ENCODE measurements at places on chromosomes 1 and 21. TPM values are rescaled to one million over a fixed set of nuclear protein-coding genes. Genes with fewer than 3 reads are reported as not detected.

Gene GPR161
- total RNA-seq = 10.7 TPM

Gene ATP1A2
- 658 TPM for total RNA-seq

DNA sequence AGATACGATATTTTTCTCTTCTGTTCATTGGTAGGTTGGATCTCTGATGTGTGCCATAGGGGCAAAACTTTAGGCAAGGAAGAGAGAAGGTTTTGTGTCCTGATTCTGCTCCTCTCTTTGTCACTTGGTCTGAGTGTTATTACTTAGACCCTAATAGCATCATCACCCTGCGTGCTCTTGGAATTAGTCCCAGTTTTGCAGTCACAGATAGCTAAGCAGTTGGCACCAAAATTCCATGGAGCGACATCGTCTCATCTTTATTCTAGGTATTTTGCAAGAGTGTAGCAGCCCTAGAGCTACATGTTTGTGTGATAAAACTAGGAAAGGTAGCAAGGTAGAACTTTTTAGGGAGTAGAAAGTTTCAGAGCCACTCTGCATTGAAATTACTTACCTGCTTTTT is 23.8 kb downstream of the PIP5K1A start:
- DNase-seq = no peak

Gene INAVA
- total RNA-seq = 1.8 TPM

DNA sequence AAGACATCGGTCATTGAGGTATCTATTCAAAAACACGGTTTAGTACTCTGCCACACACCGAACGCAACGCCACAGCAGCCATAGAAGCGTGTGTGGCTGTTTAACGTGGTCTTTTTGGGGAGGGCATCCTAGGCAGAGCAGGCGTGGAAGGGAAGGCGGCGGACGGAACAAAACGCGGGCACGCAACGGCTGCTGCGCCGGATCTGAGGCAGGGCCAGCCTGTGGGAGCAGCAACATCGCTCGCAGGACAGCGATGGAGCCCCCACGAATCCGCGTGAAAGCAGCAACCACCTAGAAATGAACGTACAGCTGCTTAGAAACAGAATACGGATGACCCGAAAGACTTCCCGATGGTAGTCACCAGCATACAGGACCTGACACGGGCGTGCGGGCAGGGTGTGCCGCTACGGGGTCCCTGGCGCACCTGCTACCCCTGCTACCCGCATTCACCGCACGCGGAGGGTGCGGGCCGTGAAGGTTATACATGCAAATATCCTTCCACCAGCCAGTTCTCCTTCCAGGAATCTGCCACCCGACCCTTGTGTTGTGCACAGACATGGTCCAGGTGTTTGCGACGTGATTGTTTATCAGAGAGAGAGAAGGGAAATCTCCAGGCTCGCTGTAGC is 114.4 kb upstream of the COL6A1 start:
- DNase-seq = no peak

DNA sequence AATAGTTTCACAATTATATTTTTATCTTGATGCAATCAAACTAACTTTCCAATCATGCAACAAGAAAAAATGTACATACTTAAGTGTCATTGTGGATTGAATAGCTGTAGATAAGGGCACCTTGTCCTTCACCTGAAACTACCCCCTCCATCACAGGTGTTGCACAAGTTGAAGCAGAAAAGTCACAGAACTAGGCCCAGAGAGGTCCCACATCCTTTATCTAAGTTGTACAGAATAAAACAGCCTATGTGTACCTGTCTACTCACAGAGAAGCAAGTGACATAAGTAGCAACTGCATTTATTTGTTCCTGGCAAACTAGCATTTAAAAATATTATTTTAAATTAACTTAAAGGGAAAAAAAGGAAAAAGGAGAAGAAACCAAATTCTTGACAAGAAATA is 256.8 kb downstream of the FAF1 start:
- DNase-seq = no peak

Gene ERICH3
- 27.6 TPM for total RNA-seq

DNA sequence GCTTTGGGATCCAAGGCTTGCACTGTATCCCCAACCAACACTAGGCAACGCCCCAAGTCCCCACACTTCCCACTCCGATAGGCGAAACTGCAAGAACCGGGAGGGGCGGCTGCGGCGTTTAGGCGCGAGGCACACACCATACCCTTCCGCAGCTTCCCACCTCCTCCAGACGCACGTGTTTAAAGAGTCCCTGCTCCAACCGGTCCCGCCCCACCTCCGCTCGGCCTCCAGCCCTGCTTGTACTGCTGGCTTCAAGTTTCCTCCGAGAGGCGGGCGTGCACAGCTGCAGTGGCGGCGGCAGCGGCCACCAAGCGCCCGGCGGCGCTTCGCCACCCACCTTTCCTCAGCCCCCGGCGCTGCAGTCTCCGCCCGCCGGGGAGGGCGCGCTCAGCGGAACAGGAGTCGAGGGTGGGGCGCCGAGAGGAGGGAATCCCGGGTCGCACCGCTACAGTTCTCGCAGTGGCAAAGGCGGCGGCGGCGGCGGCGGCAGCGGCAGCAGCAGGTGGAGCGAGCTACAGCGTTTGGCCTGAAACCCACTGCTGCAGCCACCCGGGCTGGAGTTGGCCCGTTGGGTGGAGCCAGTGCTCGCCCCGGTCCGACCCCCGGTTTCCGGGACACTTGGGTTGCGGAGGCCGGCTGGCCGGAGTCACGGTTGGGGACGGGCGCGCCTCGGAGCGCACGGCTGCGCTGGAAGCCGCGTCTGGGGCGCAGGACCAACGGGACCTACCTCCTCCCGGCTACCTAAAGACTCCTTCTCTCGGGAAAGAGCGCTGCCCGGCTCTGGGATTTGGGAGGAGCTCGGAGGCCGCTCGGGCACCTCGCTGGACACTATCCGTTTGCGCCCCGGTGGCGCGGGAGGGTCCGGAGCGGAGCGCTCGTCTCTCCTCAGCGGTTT is at the start of gene CNIH3:
TSS of gene CNIH3 (plus strand) at position 457 of the 895 bp plus-strand sequence. CDS start 858 bp downstream, outside the sequence.
- DNase-seq = peak; percentile 44

GRCh38 chr1:6205849-6206519 is at the start of gene RNF207:
Gene RNF207 (plus strand): TSS chr1:6206119. CDS start chr1:6206536, 417 bp downstream.
- no peak for DNase-seq

Gene AADACL3
- not detected for total RNA-seq

- no peak for DNase-seq
Measured at GRCh38 chr1:157955857-157956256, 37.6 kb upstream of the KIRREL1 start.

Gene SLAMF6
- total RNA-seq = not detected

DNA sequence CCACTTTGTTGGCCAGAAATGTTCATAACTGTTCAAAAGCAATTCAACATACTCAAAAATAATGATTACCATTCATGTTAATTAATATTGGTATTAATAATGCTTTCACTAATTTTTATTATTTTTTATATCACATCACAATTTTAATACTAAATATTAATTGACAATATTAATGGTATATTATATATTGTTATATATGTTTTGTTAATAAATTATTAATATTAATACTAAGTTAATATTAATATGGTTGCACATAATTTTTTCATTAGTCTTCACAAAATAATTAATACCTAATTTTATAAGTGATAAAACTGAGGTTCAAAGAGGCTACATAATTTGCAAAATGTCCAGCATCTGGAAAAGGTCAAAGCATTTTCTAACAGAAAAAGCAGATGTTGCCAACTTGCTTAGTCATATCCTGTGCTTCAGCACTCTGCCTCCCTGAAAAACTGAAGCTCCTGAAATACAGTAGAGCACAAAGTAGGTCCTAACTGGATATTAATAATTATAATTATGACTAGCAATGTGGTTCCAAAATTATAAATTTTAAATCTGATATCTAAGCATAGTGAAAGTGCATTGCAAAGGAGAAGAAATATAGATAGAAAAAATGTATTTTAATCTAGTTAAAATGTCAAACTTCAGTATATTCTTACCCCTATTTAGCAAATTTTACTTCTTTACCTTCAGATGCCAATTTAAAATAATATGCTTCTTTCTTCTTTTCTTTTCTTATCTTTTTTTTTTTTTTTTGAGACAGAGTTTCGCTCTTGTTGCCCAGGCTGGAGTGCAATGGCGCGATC is 123.2 kb upstream of the TNFSF4 start:
- DNase-seq = no peak

Gene RBBP5
- total RNA-seq = 22.6 TPM

- no peak for DNase-seq
Measured at GRCh38 chr1:89023026-89023425, 360 bp upstream of the GBP3 start.

- no peak for DNase-seq
Measured at GRCh38 chr1:164659621-164660411, 100.8 kb downstream of the PBX1 start.

DNA sequence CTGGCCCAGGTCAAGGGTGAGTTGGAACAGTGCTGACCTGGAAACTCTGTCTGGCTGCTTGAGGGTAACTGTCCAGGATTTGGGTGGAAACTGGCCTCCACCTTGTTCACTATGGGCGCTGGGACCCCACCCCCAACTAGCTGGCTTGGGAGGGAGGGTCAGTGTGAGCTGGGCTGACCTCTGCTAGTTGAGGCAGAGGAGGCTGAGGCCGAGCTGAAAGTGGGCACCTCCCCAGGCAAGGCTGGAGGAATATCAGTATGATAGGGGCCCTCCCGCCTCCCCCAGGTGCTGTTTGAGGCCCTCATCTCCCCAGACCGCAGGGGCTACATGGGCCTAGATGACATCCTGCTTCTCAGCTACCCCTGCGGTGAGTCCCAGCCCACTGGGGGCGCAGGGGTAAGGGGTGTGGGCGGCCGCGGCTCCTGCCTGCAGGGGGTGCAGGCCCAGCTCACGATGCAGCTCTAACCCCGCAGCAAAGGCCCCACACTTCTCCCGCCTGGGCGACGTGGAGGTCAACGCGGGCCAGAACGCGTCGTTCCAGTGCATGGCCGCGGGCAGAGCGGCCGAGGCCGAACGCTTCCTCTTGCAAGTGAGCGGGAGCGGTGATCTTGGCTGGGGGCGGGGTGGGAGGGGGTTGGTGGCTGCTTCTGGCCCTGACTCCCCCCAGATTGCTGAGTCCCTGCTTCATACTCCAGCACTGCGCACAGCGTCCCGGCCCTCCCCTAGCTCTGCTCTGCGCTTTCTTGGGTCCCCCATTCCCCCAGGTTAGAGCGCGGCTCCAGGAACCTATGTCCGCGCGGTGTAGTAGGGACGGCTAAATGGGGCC is 22.9 kb downstream of the PTPRU start:
- no peak for DNase-seq

GRCh38 chr21:42009018-42009830 is 936 bp downstream of the ZBTB21 start:
- DNase-seq = no peak

GRCh38 chr1:24620678-24621077 is 22.4 kb upstream of the SRRM1 start:
- no peak for DNase-seq

DNA sequence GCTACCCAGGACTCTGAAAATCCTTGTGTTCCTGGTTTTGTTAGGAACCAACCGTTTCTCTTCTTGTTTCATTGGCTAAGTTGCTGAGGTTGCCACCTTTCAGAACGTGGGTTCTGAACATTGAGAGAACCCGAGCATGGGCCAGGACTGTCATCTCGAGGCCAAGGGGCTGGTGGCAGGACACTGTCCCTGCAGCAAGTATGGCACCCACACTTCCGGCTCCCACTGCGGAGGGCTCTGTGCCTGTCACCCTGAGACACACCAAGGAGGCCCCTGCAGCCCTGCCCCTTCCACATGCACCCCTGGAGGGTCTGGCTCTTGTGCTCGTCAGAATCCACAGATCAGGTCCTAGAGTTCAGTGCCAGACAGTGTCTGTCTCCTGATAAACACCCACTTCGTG is 39.1 kb upstream of the LRRC3 start:
- DNase-seq = peak; percentile 24

- DNase-seq = no peak
Measured at GRCh38 chr1:237910834-237911233, 20.1 kb upstream of the ZP4 start.

- DNase-seq = no peak
Measured at GRCh38 chr1:20571427-20571826, 17.5 kb upstream of the CDA start.

- peak; percentile 60 for DNase-seq
Measured at GRCh38 chr1:46180082-46180616, 3.9 kb upstream of the P3R3URF start.

GRCh38 chr1:95209291-95209690 is 24.7 kb upstream of the RWDD3 start:
- no peak for DNase-seq

DNA sequence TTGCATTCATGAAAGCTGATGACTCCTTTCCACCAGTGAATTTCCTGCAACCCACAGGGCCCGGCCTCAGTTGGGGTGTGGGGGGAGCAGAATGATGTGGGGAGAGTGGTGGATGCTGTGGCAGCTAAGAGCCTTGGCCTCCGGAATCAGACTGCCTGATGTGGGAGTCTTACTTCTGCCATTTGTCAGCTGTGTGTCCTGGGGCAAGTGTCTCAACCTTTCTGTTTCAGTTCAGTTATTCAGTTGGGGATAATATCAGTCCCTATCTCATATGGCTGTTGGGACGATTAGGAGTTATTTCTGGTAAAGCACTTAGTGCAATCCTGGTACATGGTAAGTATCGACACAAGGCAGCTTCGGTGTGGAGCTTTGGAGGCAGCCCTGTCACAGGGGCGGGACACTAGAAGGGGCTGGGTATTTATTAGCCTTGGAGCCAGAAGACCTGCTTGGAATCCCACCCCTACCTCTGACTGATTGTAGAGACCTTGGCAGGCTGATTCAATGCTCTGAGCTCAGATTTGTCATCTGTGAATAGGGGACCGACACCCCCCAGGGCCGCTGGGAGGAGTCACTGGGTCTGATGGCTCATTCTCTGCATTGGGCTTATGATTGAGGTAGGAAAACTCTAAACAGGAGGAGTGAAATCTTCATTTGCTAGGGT is 19.6 kb downstream of the ARHGEF10L start:
- no peak for DNase-seq

GRCh38 chr1:3865606-3866160 is 8.4 kb downstream of the DFFB start:
- DNase-seq = no peak

- DNase-seq = no peak
Measured at GRCh38 chr1:172308577-172308976, 111.9 kb upstream of the C1orf105 start.

Gene NBL1
- total RNA-seq = 159 TPM

DNA sequence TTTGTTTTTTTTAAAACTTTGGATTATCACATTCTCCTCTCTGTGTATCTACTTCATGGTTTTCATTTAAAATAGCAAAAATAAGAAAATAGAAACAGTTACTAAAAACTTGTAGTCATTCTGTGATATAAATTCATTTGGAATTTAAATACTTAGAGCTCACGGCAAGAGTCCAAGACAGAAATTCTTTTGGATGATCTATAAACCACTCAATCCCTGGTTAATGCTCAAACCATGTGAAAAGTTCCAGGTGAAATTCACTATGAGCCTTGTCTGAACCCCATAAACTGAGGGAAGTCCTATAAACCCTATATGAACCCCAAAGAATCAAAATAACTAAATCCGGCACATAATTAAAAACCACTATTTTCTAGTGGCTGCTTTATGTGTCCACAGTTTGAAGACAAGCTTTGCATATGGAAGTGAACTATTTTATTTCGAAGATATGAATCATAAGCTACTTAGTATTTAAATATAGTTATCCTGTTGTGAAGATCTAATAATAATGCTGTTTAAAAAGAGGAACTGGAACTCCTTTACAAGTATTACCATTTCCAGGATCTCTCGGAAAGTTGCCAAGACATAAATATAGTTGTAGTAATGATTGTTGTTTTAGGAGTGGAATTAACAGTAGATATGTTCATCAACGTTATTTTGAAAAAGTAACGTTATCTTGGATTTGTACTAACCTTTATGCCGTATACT is 163.5 kb downstream of the NFIA start:
- DNase-seq = no peak
